ENCODE measurements at places on chromosomes 3 and 15.
A peak's percentile ranks its signal among the peaks of the same experiment; 100 is the strongest.

- H3K27ac ChIP-seq, result no peak overlapping the region
- no peak for DNase-seq
- H3K4me3 ChIP-seq, result no peak overlapping the region
- H3K4me1 ChIP-seq, result no peaks in the 10 kb centered on the region
Measured at GRCh38 chr3:165513715-165514701, 317.8 kb upstream of the SLITRK3 start.

DNA sequence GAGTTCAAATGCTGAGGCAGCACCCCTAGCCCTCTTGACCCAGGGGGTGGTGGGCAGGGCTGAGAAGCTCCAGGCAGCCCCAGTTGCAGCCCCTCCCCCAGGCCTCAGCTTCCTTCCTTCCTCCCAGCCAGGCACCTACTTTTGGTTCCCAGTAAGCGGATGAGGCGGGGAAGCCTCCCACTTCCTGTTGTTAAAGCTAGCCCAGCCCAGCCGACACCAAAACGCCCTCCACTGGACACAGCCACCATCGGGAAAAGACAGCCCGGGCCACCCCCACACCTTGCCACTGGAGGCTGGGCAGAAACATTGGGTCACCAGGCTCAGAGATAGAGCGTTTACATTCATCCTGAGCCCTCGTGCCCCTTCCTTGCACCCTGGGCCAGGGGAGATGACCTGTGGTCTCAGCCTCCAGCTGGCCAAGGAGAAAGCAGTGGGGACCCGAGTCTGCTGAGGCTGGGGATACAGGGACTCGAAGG lies 3.5 kb downstream of the DUSP7 start:
- DNase-seq, result peak; percentile 23
- no peaks in the 10 kb centered on the region for H3K27me3 ChIP-seq
- peaks cover 62% of the 10 kb centered on the region for H3K36me3 ChIP-seq
- H3K4me3 ChIP-seq, result peak overlapping the region; percentile 92

DNA sequence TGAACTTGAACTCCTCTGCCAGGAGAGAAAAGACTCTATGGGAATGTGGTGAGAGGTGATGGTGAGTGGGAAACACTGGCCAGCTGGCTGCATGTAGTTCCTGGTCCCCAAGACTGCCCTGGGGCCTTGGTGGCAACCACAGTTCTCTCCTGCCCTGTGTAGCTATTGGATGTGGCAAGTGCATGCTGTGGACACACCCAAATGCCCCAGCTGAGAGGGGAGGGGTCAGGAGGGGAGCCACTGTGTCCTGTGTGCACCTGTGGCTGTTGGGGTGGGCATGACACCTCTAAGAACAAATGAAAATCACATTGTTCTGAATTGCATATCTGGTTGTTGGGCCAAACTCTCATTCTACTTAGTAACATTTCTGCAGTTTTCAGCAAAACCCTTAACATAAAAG lies 409.6 kb downstream of the NSUN3 start:
- DNase-seq, result no peak
- H3K27me3 ChIP-seq, result no peaks in the 10 kb centered on the region
- no peak overlapping the region for H3K27ac ChIP-seq
- H3K36me3 ChIP-seq, result no peaks in the 10 kb centered on the region
- no peak overlapping the region for H3K4me3 ChIP-seq
- no peaks in the 10 kb centered on the region for H3K4me1 ChIP-seq

DNA sequence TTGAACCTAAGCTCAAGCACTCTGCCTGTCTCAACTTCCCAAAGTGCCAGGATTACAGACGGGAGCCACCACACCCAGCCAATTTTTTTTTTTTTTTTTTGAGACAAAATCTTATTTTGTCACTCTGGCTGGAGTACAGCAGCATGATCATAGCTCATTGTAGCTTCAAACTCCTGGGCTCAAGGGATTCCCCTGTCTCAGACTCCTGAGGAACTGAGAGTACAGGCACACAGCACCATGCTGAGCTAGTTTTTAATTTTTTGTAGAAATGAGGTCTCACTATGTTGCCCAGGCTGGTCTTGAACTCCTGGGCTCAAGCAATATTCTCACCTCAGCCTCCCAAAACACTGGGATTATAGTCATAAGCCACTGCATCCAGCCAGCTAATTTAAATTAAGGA lies 36.8 kb upstream of the SUCLG2 start:
- no peaks in the 10 kb centered on the region for H3K4me1 ChIP-seq
- H3K27ac ChIP-seq, result no peak overlapping the region
- H3K36me3 ChIP-seq, result no peaks in the 10 kb centered on the region
- H3K27me3 ChIP-seq, result no peaks in the 10 kb centered on the region

DNA sequence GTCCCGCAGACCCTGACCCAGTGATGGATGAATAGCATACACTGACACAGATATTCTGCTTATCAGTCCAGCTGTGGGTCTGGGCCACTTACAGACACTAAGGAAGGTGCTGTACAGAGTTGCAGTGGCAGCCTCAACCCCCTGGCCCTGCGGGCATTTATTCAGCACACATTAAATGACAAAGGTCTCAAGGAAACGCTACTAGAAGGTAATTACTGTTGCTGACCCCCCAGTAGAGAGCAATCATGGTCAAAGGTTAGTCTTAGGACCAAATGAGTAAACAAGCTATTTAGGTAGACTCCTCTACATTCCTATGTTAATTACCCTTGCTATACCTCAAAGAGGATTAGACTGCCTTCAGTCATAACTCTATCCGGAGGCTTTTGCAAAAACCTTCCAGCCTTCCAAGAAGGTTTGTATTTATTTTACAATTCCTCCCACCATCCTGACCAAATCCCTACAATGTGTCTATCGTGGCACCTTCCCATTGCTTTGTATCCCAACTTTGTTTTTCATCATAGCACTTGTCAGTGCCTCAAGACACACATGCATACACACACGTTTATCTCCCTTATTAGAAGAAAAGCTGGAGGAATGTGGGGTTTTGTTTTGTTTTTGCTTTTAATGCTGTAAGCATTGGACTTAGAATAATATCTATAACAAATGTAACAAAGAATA lies 227.9 kb downstream of the PYDC2 start:
- H3K4me1 ChIP-seq, result no peaks in the 10 kb centered on the region
- H3K4me3 ChIP-seq, result no peak overlapping the region
- no peaks in the 10 kb centered on the region for H3K27me3 ChIP-seq
- H3K27ac ChIP-seq, result no peak overlapping the region
- H3K36me3 ChIP-seq, result no peaks in the 10 kb centered on the region

GRCh38 chr3:169815590-169816150 lies 3.0 kb upstream of the LRRC34 start:
- no peak for DNase-seq
- H3K27me3 ChIP-seq, result no peaks in the 10 kb centered on the region
- no peaks in the 10 kb centered on the region for H3K36me3 ChIP-seq
- no peak overlapping the region for H3K27ac ChIP-seq
